Caco-2 (cell line): ENCODE measurements at places on chromosomes 7 and 10. TPM values are rescaled to one million over a fixed set of nuclear protein-coding genes. Genes with fewer than 3 reads are reported as not detected.

The ANKRD1 gene
- total RNA-seq: 75.7 and 97.4 TPM in 2 replicates

DNA sequence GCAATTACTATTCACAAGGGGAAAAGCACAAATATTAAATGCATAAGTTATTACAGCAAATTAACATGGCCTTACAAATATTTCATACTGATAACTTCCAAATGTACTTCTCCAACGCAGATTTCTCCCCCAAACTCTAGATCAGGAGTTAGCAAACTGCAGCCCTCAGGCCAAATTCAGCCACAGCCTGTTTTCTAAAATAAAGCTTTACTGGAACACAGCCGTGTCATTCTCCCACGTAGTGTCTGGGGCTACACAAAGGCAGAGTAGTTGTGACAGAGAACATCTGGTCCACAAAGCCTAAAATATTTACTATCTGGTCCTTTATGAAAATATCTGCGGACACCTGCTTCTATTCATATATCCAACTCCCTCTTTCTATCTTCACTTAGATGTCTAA lies 151.8 kb upstream of the AHR start:
- DNase-seq: no peak

GRCh38 chr7:38318803-38319416 lies 45.5 kb upstream of the TARP start:
- DNase-seq: peak; percentile 71

GRCh38 chr10:48802611-48803071 lies 118.0 kb downstream of the WDFY4 start:
- DNase-seq: no peak

GRCh38 chr10:67849331-67850011 lies 11.5 kb upstream of the DNAJC12 start:
- DNase-seq: peak; percentile 98
